Cortex of kidney (tissue), 1 donor: ENCODE measurements at places on chromosomes 6 and 20.

DNA sequence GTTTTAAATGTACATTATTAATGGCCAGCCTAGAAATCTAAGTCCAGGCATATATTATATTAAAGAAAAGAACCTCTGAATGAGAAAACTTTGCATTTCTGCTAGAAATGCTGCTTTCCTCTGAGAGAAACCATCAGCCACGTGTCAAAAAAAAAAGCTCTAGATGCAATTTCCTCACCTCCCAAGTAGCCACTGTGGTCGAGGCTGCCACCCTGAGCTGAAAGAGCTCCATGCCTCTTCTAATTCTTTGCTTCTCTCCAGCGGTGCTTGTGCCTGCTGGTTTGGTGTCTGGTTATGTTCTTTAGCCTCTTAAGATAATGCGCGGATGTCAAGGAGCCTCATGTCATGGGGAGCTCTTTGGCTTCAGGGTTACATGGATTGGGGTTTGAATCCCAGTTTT is 316.0 kb downstream of the TFAP2C start:
- no peak for DNase-seq

DNA sequence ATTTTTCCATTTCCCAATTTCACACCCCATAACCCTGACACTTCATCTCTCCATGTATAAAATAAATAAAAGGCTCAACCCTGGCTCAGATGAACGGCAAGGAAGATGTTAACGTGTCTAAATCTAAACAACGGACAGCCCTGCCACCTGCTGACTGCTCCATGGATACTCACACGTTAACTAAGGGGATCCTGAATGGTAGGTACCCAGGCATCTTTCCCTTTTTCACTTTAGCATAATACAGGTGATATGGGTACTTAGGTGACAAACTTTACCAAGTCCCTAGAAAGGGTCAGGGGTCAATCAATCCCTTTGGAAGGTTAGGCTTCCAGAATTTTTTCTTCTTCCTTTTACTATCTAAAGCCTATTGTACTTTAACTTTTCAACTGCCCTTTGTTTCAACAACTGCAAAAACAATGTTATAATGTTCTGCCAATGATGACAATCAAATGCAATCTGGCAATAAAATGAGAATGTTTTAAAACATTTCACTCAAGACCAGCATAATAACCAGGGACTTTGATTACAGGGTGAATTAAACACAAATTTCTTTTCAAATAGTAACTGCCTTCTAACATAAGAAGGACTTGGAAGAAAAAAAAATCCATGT is 52.4 kb upstream of the IPCEF1 start:
- DNase-seq: no peak

DNA sequence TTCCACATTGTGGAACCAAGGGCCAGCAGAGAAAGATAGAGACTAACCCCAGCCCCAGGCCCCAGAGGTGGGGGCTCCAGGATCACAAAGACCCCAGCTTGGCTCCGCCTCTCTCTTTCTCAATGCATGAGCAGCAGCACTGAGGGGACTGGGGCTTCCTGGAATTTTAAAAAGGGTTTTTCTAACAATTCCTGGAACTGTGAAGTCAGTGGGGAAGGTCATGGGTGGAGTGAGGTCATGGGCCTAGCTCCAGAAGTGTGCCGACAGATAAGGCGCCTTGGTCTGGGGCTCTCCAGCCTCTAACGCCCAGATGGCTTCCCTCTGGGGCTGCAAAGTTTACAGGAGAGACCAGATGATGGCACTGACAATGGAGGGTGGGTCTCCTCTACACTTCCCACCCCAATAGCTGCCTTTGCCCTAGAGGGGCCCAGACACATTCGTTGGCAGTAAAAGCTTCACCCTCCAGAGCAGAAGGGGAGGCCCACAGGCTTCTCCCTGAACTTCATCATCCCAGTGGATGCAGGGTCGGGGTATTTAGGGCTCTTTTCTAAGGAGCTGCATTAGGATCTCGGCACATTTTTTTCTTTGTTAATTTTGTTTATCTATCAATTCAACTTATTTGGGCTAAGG is 46.9 kb upstream of the CD93 start:
- DNase-seq: no peak

DNA sequence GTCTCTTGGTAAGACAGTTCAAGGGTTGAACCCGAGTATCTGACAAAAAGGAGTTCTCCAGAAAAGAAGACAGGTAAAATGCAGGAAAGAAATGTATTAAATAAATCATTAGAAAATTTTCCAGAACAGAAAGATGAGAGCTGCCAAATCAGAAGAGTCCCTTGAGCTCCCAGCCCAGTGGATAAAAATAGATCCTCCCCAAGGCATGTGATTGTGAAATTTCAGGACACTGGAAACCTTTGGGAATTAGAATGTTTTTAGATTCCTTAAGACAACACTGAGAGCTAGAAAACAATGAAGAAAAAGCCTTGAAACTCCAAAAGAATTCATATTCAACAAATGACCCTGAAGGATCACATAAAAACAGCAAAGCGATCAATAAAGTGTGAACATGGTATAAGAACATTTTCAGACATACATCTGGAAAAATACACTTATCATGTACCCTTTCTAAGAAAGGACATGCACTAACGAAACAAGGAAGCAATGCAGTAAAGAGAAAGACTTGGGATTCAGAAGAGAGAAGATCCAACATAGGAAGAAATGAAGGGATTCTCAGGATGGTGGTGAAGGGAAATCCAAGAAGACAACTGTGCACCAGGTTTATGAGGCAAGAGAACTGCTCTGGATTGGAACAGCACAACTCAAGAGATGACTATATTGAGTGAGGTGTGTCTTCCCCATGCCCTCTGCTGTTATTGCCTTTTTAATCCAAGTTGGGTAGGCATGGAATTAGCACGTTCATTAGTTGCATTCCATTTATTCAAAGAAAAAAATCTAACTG is 390.4 kb downstream of the SYNE1 start:
- DNase-seq: no peak

GRCh38 chr6:29663300-29664042 is 6.6 kb downstream of the MOG start:
- DNase-seq: no peak

- DNase-seq: no peak
Observed at GRCh38 chr20:62712606-62713005, 4.0 kb downstream of the NTSR1 start.

- no peak for DNase-seq
Observed at GRCh38 chr6:14120546-14120945, 3.0 kb downstream of the CD83 start.

- no peak for DNase-seq
Observed at GRCh38 chr6:27502508-27503435, 29.9 kb upstream of the ZNF184 start.

GRCh38 chr20:19407736-19408135 is 195.3 kb downstream of the SLC24A3 start:
- no peak for DNase-seq

DNA sequence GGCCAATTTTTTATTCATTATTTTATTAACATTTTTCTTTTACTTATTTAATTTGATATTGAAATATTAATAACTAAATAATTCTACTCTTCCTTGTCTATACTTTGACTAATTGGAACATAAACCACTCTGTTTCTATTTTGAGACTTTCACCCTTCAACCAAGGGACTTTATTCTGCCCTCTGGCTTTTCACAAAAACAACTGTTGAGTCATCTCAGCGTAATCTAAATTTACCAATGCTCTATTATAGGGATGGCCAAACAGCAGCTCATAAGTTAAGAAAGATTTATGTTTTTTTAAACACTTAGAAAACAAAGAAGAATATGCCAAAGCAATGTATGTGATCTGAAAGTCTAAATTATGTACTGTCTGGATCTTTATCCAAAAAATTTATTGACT is 46.7 kb downstream of the DOP1A start:
- DNase-seq: no peak

GRCh38 chr6:136483906-136484305 is 66.3 kb downstream of the MAP7 start:
- no peak for DNase-seq

DNA sequence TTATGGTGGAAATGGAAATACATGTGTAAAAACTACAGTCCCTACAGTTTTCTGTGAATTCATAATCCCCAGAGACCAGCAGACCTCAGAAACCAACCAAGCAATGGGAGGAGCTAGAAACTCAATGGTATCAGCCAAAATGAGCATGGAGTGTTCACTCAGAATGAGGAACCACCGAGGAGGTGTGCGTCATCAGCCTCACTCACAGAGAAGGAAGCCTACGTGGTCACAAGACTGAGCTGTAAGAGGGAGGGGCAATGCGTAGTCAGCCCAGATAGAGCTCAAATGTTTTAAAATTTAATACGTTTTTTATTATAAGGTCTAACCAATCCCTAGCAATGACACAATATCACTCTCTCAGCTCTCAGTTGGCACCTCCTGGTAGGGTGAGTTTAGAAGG is 17.4 kb downstream of the MYLK4 start:
- DNase-seq: no peak

DNA sequence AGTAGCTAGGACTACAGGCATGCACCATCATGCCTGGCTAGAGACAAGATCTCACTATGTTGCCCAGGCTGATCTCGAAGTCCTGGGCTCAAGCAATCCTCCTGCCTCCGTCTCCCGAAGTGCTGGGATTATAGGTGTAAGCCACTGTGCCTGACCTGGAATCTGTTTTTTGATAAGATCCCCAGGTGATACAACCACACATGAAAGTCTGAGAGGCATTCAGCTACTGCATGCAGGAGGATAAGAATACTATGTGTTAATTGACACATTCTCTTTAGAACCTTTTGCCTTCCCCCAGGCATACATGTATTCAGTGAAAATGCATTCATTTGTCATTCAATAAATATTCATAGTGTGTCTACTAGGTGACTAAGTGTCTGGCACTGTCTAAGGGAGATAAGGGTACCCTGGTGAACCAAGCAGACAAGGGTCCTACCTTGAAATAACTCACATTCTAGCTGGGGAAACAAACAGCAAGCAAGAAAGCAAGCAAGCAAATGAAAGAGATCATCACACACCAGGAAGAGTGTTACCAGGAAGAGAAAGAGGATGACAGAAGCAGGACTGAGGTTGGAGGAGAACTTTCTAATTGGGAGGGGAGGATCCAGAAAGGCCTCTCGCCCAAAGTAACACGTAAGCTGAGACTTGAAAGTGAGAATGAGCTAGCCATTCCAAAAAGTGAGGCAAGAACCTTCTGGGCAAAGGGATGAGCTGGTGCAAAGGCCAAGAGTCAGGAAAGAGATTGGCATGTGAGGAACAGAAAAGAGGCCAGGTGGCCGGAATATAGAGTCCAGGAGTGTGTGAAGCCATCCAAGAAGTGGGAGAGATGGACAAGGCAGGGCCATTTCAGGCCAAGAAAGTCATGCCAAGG is 6.5 kb downstream of the GFOD1 start:
- no peak for DNase-seq

DNA sequence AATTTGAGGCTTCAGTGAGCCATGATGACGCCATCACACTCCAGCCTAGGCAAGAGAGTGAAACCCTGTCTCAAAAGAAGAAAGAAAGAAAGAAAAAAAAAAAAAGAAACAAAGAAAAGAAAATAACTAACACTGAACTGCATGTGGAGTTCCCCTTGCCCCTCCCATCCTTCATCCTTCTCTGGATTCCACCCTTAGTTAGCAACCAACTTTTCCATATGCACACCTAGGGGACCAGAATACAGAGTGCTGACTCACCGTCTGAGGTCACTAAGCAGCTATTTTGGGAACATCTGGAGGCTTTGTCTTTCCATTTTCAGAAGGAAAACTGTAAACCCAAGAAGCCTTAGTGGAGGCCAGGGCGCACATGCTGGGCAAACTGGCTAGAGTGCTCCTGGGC is 257.4 kb downstream of the MAFB start:
- no peak for DNase-seq

DNA sequence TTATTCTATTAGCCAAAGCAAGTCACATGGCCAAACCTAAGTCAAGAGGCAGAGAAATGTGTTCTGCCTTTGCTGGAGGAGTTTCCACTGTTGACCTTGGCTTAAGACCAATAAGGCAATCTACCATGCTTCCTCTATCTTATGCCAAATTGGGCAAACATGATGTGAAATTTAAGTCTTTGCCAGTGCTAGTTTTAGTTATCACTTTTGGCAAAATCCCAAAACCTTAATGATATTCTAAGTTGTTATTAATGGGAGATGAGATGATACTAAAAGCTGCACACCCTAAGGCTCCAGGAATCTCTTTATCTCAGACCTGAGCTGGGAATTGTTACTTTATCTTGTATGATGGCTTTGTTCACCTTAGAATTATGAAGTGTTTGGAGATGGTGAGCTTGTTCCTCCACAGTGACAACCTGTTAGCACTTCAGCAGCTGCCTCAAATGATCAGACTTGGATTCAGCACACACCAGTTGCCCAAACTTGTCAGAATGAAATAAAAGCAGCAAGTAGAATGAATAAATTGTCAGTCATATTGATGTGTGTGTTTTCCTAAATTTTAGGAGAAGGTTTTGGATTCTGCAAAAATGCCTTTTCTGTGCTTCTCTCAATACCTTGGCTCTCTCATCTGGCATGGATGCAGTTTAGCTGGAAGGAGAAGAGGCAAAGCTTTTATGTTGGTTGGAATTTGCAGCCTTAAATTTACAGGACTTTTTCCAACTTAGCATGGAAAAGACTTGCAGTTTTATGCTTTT is 49.3 kb downstream of the RIN2 start:
- no peak for DNase-seq

DNA sequence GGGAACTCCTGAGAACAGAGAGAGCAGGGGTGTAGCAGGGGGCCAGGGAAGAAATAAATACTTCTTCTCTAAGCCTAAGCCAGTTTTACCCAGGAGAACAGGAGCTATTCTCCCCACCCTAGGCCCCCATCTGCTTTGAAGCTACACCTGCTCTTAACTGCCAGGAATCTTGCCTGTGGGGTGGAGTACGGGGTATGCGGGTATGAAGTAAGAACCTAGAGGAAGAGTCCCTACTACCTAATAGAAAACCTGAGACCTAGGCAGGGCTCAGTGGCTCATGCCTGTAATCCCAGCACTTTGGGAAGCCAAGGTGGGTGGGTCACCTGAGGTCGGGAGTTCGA is 1.5 kb downstream of the SLC29A1 start:
- no peak for DNase-seq

DNA sequence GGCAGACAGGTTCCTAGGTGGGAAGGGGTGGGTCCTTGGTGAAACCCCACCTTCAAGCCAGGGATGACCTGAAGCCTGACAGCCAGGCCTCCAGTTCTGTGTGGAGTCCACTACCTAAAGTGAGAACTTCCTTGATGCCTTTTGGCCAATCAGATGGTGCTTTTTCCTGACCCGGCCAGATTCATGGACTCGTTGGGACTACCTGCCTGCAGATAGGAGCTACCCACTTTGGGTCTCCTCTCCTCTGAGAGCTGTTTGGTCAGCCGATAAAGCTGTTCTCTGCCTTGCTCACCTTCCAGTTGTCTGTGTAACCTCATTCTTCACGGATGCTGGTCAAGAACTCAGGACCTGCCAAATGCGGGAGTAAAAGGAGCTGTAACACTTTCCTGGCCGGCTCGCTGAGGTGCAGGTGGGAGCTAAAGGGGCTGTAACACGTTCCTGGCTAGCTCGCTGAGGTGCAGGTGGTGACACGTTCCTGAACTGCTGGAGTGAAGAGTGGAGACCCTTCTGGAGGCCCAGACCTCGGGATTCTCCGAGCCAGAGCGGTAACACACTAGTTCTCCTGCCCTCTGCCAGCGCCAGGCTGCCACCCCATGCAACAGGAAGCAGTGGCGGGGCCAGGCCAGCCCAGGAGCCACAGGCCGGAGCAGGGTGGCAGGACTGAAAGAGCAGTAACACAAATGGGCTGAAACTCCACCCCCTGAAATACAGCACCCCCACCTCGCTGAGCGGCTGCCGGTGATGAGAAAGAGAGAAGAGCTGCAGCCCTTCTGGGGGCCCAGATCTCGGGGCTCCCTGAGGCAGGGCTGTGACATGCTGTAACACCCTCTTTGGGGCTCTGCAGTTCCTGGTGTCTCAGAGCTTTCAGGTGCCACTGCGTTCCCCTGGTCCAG is 13.6 kb upstream of the DBNDD2 start:
- DNase-seq: no peak

- no peak for DNase-seq
Observed at GRCh38 chr20:33415948-33416347, 14.6 kb upstream of the CDK5RAP1 start.
